Brain (organoid and tissue), 16 donors: ENCODE measurements at places on chromosomes 1 and 21. TPM values are rescaled to one million over a fixed set of nuclear protein-coding genes. Genes with fewer than 3 reads are reported as not detected.

RGS4 gene
- 50.7 TPM for polyA plus RNA-seq

AUNIP gene
- polyA plus RNA-seq = 2.8 TPM

THRAP3 gene
- polyA plus RNA-seq = 59.5 TPM

RPRD2 gene
- polyA plus RNA-seq = 42.6 TPM

PTCH2 gene
- 0.71 TPM for polyA plus RNA-seq
